ENCODE measurements at places on chromosomes 4 and X.

GRCh38 chr4:183260491-183261151 lies 59.5 kb downstream of the CLDN22 start:
- DNase-seq = no peak

DNA sequence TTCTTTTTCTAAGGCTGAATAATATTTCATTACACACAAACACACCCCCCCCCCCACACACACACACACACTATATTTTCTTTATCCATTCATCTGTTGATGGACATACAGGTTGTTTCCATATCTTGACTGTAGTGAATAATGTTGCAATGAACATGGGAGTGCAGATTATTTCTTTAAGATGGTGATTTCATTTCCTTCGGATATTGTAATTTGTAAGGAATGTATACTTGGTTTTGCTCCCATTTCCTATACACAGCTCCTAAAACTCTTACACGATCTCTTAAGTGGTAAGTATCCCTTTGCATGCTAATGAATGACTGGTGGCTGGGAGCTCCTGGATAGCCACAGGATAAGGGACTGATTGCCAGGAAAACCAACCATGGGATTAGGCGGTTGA lies 14.7 kb upstream of the RBMXL3 start:
- no peak for DNase-seq

- DNase-seq = no peak
Measured at GRCh38 chr4:16048619-16049419, 35.0 kb downstream of the PROM1 start.

- no peak for DNase-seq
Measured at GRCh38 chr4:54109241-54110018, 9.5 kb downstream of the GSX2 start.

- peak; percentile 15 for DNase-seq
Measured at GRCh38 chr4:183657564-183657963, 1.4 kb downstream of the RWDD4 start.

GRCh38 chr4:15605537-15605936 lies 49.6 kb downstream of the FBXL5 start:
- DNase-seq = no peak

- no peak for DNase-seq
Measured at GRCh38 chr4:139833151-139833910, 167.7 kb downstream of the MGST2 start.

- no peak for DNase-seq
Measured at GRCh38 chr4:69224891-69225290, 10.3 kb upstream of the UGT2B11 start.

DNA sequence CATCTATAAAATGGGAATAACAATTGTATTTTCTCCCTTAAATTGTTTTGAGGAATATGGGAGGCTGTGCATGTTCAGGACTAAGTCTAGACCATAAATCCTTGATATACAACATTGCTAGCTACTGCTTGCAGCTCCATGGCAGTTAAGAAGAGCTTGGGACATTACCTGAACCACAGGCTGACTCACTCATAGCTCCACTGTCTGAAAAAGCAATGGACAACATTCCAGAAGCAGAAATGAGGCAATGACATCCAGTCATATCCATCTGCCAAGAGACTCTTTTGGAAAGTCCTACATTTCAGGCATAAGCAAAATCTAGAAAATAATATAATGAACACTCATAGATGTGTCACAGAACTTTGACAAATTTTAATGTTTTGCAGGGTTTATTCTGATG lies 167.3 kb upstream of the LEF1 start:
- no peak for DNase-seq

DNA sequence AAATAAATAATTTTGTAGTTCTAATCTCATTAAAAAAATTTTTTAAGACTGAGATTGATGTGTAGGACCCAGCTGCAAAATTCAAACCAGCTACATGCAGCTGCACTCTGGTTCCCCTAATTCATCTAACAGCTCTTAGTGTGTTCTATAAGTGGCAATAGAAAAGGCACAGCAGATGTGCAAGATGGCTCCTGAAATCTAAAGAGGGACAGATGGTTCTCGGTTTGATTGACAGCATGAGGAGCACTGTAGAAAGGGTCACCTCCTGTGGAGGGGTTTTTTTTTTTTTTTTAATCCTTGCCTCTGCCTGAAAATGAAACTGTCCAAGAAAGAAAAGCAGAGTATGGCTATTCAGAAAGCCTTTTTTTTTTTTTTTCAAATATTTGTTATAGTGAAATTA lies 16.9 kb upstream of the OCIAD1 start:
- DNase-seq = peak; percentile 93

DNA sequence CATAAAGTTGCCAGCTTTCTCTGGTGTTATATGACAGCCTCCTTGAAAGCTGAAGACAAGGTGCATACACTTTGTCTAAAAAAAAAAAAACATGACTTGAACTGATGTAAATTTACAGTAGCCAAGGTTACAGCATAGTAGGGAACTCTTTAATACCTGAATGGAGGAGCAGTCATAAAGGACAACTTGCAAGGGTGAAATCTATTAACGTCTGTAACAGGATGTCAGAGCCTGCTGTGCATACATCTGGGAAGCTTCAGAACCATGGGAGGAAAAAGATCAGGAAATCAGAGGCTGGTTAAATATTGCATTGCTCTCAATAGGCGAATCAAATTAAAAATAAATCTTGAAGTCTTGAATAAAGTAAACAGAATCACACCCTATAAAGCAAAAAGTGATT lies 484.0 kb upstream of the CTSO start:
- DNase-seq = no peak

DNA sequence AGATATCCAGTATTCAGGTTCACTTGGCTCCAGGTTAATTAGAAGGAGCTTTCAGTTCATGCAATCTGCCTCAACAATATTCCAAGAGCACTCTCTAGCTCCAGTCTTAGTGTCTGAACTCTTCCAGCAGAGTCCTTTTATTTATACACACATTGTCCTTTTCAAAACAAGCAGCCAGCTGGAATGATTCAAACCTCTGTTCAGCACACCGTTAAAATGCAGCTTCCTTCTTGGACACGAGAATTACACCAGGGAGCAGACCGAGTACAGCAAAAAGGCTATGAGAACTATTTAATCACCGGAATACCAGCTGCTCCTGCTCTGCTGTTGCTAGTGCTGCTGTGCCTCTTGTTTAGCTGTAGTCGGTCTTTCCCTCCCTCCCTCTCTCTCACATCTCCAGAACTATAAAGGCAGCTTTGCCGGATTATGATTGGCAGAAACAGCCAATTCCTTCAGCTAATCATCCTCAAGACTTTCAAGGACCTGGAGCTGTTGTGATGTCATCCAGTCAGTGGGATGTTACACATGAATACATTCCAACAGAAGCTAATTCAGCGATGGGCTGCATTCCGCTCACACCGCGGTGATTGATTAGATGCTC lies at the start of gene NDST4:
NDST4 (minus strand) TSS at position 115 of the 601 bp plus-strand sequence. CDS start 36,584 bp downstream, outside the sequence.
- DNase-seq = no peak

- DNase-seq = peak; percentile 18
Measured at GRCh38 chr4:118279328-118279727, 73.5 kb downstream of the PRSS12 start.

GRCh38 chr4:183437452-183437851 lies 7.0 kb upstream of the CDKN2AIP start:
- DNase-seq = no peak

DNA sequence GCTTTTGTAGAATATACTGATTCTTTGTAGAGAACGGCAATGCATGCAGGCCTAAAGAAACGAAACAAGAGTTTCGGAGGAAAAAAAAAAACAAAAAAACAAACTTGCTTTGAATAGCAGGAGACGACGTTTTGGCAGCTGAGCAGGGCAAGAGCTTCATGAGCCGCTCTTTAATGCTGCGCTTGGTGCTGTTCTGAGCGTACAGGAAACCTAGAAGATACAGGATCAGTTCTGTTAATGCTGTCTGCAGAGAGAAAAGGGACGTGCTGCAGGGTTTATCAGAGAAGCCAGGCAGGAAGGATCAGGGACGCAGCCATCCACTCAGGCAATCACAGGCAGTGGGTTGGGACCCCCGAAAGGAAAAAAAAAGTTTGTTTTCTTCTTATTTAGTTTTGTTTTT lies 182.2 kb downstream of the PACRGL start:
- no peak for DNase-seq

DNA sequence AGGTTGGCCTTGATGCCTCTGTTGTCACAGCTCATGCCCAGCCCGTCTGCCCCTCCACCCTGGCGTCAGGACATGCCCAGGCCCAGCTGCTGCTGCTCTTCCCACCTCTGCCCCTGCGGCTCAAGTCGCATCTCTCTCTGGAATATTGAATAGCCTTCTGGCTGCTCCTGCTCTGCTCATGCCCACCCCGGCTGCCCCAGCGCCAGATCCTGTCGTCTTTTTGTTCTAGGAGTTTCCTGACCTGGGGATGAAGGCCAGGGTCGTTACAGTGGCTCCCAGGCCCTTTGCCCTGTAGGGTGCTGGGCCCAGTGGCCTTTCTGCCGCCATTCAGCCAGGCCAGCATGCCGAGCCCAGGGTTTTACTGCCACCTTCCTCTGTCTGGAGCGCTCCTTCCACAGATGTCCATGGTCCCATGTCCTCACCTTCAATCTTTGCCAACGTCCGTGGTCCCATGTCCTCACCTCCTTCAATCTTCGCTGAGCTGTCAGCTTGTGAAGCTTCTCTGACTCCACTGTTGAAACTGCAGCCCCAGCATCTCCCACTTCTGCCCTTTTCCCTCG lies 9.7 kb downstream of the MAEA start:
- no peak for DNase-seq

GRCh38 chr4:88027611-88028608 lies 20.5 kb downstream of the PKD2 start:
- DNase-seq = no peak

DNA sequence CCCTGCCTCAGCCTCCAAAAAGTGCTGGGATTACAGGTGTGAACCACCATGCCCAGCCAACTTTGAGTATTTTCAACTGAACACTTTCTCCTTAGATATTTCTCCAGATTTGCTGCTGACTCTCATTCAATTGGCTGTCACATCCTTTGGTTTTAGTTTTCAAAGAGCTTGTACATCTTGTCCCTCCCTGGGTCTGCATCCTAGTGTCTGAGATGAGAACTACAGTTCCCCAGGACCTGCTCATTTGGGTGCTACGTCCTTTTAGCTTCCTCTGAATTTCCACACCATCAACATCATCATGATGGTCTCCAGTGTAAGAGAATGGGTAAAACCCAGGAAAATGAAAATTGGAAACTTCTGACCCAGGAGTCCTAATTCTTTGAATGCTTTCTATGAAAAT lies 312.9 kb downstream of the NLGN4X start:
- peak; percentile 12 for DNase-seq

DNA sequence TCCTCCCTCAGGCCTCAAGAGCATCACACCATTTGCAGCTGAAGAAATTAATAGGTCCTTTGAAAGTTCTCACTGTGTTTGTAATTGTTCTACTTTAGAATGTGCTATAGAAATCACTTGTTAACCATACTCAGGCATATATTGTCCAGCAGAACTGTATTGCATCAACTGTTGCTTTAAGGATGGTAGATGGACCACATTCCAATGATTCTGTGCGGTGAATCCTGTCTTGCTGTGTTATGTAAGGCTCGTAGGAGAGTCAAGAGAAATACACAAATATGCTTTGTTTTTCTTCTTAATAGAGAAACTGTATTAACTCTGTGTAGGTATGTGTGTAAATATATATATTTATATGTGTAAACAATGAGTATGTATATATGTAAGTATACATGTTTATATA lies 6.3 kb upstream of the ADGRA3 start:
- DNase-seq = no peak

- DNase-seq = no peak
Measured at GRCh38 chrX:111387470-111388070, 24.4 kb downstream of the DCX start.

DNA sequence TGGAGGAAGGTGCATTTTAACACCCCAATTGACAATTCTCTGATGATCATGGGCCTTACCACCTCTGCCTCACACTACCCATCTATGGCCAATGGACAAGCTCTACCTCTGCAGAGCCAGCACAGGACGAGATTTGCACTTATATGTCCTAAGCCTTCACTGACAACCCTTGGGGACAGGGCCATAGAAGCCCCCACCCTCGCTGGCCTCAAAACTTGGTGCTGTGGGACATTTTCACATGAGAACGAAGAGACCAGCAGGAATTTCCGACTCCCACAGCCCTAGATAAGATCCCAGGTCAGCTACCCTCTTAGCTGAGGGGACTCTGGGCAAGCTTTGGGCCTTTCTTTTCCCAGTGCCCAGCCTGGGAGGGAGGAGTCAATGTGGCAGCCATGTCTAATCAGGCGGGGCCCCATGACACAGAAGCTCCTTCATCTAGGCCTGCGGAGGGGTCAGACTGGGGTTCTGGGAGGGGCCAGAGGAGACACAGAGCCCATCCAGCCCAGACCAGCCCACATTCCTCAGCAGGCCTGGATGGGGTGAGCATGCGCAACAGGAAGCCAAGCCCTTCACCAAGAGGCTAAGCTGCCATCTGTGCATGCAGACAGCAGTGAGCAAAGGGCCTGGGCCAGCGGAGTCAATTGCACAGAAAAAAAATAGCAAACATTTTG lies 12.1 kb downstream of the PJA1 start:
- no peak for DNase-seq

- no peak for DNase-seq
Measured at GRCh38 chrX:141632124-141632523, 42.6 kb downstream of the SPANXA2 start.

- peak; percentile 6 for DNase-seq
Measured at GRCh38 chr4:104302731-104303130, 192.0 kb downstream of the CXXC4 start.

- DNase-seq = no peak
Measured at GRCh38 chr4:30866907-30867306, 146.7 kb downstream of the PCDH7 start.

DNA sequence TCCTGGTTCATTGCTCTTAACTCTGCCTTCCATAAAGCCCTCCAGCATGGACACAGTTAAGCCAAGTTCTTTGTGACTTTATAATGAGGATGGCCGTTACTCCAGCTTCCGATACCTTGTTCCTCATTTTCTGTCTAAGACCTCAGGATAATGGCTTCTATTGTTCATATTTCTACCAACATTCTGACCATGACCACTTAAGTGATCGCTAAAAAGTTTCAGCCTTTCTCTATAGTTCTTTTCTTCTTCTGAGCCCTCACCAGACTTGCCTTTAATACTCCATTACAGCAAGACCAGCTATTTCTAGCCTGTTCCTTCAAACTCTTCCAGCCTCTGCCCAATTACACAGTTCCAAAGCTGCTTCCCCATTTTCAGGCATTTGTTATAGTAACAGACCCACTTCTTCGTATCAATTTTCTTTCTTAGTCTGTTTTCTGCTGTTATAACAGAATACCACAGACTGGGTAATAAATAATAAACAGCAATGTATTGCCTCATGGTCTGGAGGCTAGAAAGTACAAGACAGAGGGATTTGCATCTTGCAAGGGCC lies 12.3 kb downstream of the RNF175 start:
- DNase-seq = no peak

GRCh38 chrX:84320614-84321013 lies 132.6 kb upstream of the RPS6KA6 start:
- DNase-seq = no peak

Measured in NAMALWA (cell line).